Stimulated activated CD8-positive, alpha-beta memory T cell treated with anti-CD3 and anti-CD28 coated beads, Interleukin-2, amount 100 ng/mL, for 1 hour (primary cell): ENCODE measurements at places on chromosomes 4 and X.

DNA sequence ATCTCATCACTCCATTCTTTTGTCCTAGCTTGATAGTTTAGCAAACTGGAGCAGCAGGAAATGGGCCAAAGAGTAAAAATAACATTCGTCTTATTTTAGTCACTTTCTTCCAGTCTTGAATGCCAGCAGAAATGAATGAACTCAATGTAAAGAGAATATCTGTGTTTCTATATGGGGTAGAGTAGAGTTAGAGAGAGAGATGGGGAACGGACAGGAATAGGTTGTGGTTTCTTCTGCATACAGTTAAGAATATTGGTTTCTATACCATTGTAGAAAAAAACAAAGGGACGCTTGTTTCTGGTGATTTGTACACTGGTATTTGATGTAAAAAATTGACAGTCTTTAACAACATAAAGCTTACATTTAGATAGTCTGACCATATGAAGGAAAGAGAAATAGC lies 8.9 kb downstream of the GPR174 start:
- no peak for DNase-seq

DNA sequence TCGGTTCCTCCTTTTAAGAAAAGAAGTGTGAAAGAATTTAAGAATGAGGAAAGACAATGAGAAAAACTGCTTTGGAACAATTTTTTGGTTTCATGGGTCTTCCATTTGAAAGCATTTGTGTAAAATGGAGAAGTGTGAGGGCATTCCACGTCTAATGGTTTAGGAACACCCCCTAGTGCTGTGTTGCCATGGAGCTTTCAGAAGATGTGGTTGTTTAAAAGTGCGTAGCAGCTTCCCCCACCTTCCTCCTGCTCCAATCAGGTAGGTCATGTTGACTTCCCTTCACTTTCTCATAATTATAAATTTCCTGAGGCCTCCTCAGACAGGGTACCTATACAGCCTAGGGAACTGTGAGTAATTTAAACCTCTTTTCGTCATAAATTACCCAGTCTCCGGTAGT lies 50.0 kb downstream of the UGT2B10 start:
- DNase-seq = no peak

DNA sequence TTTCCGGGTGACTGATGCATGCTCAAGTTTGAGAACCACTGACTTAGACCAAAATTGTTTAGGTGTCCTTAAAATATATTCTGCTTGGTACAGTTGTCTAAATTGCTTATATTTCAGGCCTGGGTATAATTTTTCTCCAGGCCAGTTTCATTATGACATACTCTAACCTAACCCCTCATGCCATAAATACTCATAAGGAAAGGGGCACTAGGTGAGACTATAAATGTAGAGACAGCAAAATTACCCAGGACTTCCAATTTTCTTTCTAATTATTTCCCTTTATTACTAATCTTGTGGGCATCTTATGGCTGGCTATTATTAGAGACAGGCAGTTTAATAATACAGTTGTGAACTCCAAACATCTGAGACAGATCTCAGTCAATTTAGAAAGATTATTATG lies 150.2 kb downstream of the RRAGB start:
- no peak for DNase-seq

GRCh38 chr4:126564283-126564854 lies 1068.4 kb upstream of the INTU start:
- no peak for DNase-seq

DNA sequence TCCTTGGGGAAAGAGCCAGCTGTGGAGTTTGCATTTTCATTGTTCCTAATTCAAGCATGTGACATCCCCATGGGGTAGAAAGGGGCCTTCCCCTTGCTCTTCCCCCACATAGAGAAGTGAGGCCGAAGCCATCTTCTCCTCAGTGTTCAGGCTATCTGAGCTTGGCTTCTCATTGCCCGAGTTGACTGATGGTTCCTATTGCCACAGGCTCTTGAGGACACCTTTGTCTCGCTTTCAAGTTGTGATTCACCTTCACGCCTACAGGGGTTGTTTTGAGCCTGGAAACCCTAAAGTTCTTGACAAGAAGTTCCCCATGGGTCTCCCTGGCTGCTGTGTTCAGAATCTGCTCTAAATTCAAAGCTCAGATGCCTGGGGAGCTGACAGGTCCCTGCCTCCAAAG lies 25.0 kb downstream of the CCNQ start:
- DNase-seq = no peak

DNA sequence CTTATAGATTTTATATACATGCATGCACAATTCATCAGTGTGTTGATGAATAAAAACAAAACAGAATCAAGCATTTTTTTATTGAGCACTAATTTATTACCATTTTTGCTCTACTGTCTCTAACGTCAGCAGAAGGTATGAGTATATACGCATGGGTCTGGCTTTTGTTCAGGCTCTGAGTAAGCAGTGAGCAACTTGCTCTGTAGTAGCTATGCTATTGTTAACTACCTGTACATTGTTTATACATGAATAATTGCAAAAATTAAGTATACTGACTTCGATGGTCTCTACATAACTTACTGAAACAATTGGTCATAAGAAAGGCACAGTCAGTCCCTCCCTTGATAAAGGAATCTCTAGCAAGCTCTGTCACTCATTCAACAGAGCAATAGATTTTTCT lies 122.9 kb downstream of the RS1 start:
- DNase-seq = no peak

GRCh38 chr4:154743683-154744340 lies at the start of gene LRAT:
TSS of gene LRAT (plus strand) at chr4:154744000. CDS start at chr4:154744327, 327 bp downstream.
- DNase-seq = no peak

DNA sequence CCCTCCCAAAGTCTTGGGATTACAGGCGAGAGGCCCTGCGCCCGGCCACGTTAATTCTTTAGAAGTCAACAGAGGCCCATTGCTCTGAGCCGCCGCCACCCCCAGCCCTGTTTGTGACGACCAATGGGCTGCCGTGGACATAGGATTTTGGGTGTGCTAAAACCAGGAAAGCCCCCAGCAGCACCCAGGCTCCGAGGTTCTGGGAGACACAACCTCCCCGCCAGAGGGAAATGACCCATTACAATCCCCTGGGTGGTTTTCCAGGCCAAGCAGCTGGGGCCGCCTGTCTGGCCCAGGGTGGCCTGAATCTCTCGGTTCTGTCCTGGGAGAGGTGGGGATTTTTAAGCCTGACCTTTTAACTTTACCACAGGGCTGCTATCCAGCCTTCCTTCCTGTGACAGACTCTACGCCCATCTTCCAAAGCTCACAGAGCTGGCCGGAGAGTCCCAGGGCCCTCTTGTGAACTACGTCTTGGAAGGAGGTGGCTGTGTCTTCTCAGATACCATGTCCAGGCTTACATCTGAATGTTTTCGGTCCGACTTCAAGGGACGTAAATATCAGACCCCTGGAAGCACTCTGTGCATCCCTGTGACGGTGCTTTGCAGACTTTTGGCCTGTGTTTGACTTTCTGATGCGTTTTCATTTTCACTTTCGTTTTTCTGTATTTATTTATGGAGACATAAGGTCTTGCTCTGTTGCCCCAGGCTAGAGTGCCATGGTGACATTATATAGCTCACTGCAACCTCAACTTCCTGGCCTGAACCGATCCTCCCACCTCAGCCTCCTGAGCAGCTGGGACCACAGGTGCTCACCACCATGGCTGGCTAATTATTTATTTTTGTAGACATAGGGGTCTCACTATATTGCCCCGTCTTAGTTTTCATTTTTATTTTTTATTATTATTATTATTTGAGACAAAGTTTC lies 36.0 kb downstream of the P2RY8 start:
- DNase-seq = no peak

- no peak for DNase-seq
Measured at GRCh38 chr4:114599231-114599902, 760 bp downstream of the UGT8 start.
